ENCODE measurements at places on chromosomes 16 and 17. TPM values are rescaled to one million over a fixed set of nuclear protein-coding genes. Genes with fewer than 3 reads are reported as not detected.

HLF gene
- 23.4 TPM for total RNA-seq

NPIPB9 gene
- total RNA-seq = 21.3 TPM

C16orf46 gene
- total RNA-seq = 15.2 TPM

YBX2 gene
- total RNA-seq = 276 TPM

TBC1D3K gene
- not detected for total RNA-seq

VWA3A gene
- total RNA-seq = 9.8 TPM

AGRP gene
- total RNA-seq = 1.7 TPM

GAS7 gene
- total RNA-seq = 184 TPM

CRHR1 gene
- total RNA-seq = 0.55 TPM

TNFRSF13B gene
- not detected for total RNA-seq

GLYR1 gene
- 83.5 TPM for total RNA-seq

TBC1D3H gene
- 6.8 TPM for total RNA-seq

DNA sequence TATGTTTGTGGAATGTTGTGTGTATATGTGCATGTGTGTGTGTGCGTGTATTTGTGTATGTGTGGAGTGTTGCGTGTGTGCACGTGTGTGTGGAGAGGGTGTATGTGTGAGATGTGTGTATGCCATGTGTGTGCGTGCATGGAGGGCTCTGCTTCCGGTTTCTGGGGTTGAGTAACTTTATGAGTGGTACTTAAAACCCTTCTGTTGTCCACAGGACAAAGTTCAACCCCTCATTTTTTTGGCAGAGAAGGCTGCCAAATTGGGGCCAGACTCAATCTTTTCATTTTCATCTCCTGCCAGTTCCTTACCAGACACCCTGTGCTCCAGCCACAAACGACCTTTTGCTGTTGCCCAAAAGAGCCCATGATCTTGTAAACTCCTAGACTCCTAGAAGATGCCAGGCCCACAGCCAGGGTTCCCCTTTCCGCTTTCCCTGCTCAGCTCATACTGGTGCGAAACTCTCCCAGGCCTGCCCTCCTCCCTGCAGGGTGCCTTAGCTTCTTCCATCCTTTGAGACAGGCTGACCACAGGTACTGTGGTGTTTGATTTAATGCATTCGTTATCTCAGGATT, 100.2 kb downstream of the CMIP start:
- no peak for DNase-seq

- peak; percentile 93 for DNase-seq
Measured at GRCh38 chr17:50345432-50346312, at the start of gene XYLT2. Gene XYLT2 (plus strand): TSS chr17:50346126. CDS start chr17:50346141, 15 bp downstream.

GRCh38 chr17:57637666-57638010, 107.5 kb downstream of the CCDC182 start:
- no peak for DNase-seq

GRCh38 chr17:41771389-41772206, 14.9 kb downstream of the JUP start:
- DNase-seq = no peak

DNA sequence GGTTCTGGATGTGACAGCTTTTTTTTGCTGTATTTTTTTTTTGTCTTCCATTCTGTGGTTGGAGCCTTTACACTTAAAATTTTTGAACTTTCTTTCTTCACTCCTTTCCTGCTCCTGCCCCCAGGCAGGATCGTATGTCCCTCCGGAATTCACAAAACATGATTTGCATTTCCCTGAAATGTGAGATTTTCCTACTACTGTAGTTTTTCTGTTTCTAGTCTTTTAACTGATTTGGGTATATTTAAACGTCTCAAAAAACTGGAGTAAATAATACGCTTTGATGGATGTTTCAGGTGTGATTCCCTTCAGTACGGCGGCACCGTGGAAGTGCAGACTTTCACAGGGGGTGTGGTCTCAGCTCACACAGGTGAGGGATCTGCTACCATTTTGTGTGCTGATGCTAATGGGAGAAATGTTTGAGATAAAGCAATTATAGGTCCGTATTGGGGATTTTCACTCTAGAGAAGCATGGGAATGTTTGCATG, 686 bp downstream of the SRCAP start:
- DNase-seq = no peak

GRCh38 chr17:78401891-78402290, 23.4 kb downstream of the PGS1 start:
- DNase-seq = no peak

GRCh38 chr16:49913720-49914119, 57.8 kb upstream of the ZNF423 start:
- no peak for DNase-seq

DNA sequence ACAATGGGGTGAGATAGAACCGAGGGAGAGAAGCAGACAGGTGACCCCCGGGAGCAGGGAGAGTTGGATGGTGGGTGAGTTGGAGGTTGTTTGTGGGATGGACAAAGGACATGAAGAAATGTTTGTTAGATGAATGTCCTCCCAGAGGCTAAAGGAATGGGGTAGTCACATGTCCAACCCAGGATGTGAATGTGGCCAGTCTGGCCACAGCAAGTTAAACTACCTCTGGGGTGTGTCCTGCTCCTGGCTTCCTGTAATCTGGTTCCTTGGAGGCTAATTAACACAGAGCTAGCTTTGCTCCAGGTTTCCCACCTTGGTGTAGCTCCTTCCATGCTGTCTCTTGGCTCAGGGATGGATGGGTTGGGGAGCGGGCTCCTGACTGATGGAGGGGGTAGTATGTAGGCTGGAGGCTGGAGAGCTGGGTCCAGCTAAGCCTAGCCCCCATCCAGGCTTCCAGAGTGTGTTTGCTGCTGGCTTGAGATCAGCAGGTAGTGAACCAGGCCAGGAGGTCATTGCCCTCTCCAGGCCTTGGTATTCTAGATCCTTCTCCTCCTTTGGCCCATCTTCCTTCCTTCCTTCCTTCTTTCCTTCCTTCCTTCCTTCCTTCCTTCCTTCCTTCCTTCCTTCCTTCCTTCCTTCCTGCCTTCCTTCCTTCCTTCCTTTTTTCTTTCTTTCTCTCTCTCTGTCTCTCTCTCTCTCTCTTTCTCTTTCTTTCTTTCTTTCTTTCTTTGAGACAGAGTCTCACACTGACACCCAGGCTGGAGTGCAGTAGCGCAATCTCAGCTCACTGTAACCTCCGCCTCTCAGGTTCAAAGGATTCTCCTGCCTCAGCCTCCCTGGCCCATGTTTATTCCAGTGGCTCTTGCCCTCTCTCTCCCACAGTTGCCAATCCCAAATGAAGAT, 28.0 kb upstream of the UBE2G1 start:
- DNase-seq = no peak

DNA sequence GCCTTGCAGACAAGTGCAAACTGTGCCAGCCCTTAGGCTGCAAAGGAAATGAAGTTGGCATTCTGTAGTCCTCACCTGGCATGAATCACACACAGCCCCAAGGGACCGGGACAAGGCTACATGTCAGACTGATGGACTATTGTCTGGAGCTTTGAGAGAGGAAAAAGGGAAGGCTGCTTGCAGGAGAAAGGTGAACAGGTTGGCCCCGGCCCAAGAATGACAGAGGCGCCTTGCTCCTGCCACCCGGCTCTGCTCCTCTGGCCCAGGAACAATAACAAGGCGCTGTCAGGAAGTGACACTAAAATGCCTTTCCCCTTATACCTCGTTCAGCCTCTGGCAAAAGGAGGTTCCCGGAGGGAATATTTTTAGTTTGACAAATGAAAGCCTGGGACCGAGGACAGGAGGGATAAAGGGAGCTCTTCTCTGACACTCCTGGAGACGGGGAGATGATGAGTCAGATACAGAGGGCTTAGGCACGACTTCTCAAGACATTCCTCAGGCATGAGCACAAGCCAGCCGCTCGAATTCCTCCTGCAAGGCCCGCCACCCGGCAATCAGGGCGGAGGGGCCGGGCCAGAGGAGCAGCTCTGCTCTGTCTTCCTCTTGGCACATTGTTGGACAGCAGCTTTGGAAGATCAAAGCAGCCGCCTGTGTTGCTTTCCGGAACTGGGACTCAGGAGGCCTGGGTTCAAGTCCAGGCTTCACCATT, 105.8 kb downstream of the NOG start:
- DNase-seq = no peak

DNA sequence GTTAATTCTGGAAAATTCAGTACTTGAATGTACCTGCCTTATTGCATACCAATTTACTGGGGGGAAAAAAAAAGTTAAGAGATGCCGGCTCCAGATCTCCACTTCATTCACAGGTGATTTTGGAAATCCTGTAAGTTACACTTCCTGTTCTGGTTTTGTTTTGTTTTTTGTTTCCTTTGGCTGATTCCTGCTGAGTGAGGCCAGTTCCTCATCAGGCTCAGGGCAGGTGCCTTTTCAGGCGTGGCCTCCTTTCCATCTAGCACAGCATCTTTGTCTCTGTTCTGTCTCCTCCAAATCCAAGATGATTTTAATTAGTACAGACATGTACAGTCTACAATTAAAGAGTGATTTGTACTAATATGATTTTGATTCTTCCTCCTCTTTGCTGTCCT, 19.2 kb downstream of the CYB561 start:
- no peak for DNase-seq

GRCh38 chr17:83097831-83098230, 18.4 kb downstream of the METRNL start:
- DNase-seq = no peak

DNA sequence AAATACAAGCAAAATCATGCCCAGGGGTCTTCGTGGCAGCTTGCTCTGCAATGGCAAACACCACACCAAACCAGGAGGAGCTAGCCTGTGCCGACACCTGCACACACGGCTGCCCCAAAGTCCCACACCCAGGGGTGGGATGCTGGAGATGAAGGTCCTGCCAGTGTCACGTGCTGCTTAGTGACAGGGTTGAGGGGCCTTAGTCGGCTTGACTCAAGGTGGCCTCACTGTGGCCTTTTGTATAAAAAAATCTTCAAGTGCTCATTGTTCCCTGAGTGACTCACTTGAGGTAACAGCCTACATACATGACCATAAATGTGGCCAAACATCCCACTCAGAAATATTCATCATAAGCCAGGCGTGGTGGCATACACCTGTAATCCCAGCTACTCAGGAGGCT, 7.3 kb downstream of the TRIM65 start:
- no peak for DNase-seq

DNA sequence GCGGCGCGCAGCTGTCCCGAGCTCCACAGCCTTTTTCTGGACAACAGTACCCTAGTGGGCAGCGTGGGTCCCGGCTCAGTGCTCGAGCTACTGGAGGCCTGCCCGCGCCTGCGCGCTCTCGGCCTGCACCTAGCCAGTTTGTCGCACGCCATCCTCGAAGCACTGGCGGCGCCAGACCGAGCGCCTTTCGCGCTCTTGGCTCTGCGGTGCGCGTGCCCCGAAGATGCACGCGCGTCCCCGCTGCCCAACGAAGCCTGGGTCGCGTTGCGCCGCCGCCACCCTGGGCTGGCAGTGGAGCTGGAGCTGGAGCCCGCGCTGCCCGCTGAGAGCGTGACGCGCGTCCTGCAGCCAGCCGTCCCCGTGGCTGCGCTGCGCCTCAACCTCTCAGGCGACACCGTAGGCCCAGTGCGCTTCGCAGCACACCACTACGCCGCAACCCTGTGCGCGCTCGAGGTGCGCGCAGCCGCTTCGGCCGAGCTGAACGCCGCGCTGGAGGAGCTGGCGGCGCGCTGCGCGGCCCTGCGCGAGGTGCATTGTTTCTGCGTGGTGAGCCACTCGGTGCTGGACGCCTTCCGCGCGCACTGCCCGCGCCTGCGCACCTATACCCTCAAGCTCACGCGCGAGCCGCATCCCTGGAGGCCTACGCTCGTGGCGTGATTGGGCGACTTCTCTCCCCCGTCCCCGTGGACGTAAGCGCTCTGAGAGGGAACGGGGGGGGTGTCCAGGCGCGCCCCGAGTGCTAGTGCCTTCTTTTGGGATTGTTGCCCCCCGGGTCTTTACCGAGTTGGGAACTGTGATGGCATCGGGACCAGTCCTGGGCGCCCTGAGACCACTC, 1.2 kb upstream of the HSF4 start:
- peak; percentile 83 for DNase-seq

GRCh38 chr16:8565498-8565897, 24.8 kb downstream of the TMEM114 start:
- no peak for DNase-seq

DNA sequence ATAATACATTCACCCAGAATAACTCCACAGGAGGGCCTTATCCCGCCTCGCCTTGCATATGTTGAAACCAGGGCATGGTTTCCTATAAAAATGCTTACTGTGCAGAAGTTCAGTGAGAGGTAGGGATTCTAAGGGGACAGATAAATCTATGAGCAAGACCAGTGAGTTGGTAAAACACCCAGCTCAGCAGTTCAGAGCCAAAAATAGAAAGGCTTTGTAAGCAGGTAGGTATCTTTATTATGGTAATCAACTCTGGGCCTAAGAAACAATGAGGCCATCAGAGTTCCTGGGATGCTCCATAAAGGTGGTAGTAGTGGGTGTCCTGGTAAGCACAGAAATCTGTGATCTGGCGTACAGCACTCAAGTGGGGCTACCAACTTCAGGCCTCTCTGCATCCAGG, 549.4 kb upstream of the CDH5 start:
- DNase-seq = no peak

DNA sequence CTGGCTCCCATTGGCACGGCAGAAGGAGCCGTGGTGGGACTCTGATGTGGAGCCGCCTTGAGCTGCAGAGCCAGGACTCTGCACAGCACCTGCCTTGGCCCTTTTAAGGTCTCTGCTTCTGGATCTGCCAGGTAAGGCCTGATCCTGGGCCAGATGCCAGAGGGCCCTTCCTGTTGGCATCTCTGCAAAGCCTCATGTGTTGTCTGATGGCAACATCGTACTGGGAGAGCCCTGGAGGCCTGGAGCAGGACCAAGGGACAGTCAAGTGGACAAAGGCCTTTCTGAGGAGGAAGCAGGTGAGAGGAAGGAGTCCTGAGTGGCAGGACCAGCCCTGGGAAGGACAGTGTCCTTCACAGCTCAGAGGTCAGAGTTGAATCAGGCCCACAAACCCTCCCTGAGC, 26.1 kb downstream of the SOCS1 start:
- DNase-seq = no peak

GRCh38 chr16:30958175-30959079, 873 bp downstream of the SETD1A start:
- peak; percentile 67 for DNase-seq

GRCh38 chr17:58329035-58329809, 627 bp upstream of the TSPOAP1 start:
- no peak for DNase-seq

DNA sequence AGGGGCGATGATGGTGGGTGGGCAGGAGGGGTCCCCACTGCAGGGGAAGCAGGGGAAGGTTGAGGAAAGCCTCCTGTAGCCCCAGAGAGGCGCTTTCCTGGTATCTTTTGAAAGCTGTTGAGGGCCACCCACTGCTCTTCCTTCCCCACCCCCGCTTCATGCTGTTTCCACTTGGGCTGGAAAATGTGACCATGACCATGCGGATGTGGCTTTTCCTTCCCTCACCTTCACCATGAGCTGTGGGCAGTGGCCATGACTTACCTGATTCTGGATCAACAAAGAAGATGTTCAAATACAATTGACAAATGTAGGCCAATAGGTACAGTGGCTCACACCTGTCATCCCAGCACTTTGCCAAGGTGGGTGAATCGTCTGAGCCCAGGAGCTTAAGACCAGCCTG, 13.8 kb downstream of the MVP start:
- no peak for DNase-seq

Measured in testis (tissue), 5 donors.